Mesenchymal stem cell (in vitro differentiated cells and primary cell): ENCODE measurements at places on chromosomes 5 and 9.

DNA sequence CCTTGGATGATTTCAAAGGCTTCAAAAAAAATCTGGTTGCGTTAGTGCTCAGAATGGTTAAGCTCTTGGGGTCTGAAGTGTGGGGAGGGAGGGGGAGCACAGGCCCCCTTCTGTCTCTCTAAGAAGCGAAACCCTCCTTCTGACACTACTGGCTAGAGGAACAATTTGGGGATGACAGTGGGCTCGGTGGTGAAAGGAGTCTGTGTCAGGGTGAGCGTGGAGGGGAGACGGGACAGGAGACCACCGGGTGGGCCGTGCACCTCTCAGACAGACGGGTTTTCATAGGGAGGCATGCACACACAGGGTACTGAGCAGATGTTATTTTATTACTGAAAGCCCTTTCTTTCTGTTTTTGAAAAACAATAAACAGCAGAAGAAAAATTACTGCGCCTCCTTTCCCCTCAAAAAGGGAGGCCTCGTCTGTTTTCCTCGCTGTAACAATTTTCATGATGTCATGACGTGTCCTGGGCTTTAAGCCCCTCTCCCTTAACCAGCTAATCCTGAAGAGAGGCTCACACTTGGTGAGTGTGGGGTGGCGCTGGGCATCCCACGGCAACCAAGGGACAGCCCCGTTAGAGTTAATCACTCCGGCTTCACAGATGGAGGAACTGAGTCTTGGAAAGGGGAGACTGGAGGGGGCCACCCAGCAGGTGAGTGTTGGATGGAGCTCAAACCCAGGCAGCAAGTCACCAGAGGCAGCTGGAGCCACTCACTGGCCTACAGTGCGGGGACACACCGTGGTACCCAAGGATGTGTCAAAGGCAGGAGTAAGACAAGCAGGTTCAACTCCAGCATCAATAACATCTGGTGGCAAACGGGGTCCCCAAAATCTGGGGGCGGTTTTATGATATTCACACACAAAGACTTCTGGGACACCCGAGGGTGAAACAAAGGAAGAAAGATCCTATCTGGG, 53.4 kb downstream of the PTCH1 start:
- DNase-seq = no peak

DNA sequence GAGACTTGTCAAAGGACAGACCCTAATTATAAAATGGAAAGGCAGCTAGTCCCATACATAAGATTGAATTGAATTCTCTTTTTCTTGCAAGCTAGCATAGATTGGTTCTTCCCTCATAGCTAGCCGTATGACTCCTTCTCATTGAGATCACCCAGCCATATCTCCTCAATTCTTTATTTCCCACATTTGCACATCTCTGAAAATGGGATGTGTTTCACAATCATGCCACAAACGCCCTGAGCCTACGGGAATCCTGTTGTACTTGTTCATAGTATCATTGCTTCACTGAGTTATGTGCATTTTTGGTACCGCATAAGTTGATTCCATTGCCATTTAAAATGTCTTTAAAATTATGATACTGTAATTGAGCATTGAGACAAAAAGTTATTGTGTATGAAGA, 90.5 kb downstream of the PCSK1 start:
- DNase-seq = no peak

GRCh38 chr9:124045076-124045829, 33.7 kb downstream of the LHX2 start:
- peak; percentile 56 for DNase-seq

- DNase-seq = no peak
These were observed 68.1 kb downstream of the RNF38 start for GRCh38 chr9:36332006-36332405.

DNA sequence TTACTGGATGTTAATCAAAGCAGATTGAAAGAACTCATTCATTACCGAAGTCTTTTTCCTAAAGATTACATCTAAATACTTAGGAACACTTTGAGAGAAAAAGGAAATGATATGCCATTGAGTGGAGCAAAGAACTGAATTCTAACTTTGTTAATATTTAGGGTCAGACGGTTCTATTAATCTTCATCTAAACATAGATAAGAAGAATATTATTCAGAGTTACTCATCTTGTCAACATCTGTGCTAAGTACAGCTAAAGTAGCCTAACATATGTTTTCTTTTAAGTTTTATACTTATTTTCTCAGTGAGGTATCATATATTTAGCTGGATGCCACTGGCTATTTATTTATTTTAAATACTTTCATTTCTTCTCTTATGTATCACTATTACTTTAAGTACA, 1763.7 kb downstream of the EFNA5 start:
- DNase-seq = no peak

- no peak for DNase-seq
These were observed 7.0 kb downstream of the UBE2QL1 start for GRCh38 chr5:6455571-6456200.

- DNase-seq = no peak
These were observed 1.0 kb upstream of the F2R start for GRCh38 chr5:76714751-76715485.

DNA sequence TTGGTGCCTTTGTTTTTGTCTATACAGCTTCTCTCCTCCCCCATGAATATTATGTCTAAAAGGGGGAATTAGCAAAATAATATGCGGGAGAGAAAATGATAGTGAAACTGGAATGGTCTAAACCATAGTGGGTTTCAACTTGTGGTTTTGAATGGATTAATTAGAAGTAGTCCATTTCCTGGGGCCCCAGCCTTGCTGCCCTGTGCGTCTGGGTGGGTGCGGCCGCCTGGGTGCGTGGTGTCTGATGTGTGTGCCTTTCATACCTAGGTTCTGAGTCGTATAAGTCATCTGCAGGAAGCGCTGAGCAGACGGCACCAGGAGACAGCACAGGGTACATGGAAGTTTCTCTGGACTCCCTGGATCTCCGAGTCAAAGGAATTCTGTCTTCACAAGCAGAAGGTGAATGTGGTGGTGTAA, 120.0 kb upstream of the CACNA1B start:
- DNase-seq = peak; percentile 77

- no peak for DNase-seq
These were observed 71.1 kb upstream of the TBC1D9B start for GRCh38 chr5:179978792-179979191.

GRCh38 chr5:128772356-128772755, 192.9 kb upstream of the SLC27A6 start:
- DNase-seq = no peak

- DNase-seq = peak; percentile 26
These were observed 55.8 kb downstream of the PDE8B start for GRCh38 chr5:77266291-77266690.

GRCh38 chr5:159262859-159263568, at the start of gene UBLCP1:
Gene UBLCP1, plus strand, starts transcription at chr5:159263290. Its CDS starts 5,626 bp downstream, at chr5:159268916.
- DNase-seq = peak; percentile 88

DNA sequence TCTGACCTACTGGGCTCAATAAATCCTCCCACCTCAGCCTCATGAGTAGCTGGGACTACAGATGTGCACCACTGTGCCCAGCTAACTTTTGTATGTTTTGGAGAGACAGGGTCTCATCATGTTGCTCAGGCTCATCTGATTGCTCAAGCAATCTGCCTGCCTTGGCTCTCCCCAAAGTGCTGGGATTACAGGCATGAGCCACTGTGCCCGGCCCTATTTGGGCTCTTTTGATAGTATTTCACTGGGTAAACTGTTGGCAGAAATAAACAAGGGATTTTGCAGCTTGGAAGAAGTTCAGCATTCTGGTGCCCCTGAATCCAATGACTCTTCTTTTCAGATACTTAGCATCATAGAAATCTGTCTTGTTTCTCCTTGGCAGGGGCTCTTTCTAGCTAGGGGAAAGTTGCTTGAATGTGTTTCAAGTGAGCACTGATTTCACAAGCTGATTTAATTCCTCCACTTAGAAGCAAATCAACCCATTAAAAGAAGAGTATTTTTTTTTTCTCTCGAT, 146.8 kb downstream of the PAPPA start:
- DNase-seq = no peak

DNA sequence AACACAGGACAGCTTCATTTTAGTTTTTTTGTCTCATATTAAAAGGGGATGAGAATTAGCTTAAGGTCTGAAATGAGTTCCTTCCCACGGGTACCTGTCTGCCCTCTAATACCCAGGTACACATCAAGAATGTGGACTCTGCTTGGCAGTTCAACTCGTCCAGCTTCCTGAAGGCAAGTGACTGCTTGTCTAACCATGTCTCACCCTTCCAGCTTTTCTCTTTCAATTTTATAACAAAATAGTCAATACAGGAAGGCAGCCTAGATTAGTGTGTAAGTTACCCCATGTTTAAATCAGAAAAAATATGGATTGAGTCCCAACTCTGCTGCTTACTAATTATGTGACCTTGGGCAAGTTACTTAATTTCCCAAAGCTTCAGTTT, 50.5 kb upstream of the C5orf46 start:
- DNase-seq = no peak

DNA sequence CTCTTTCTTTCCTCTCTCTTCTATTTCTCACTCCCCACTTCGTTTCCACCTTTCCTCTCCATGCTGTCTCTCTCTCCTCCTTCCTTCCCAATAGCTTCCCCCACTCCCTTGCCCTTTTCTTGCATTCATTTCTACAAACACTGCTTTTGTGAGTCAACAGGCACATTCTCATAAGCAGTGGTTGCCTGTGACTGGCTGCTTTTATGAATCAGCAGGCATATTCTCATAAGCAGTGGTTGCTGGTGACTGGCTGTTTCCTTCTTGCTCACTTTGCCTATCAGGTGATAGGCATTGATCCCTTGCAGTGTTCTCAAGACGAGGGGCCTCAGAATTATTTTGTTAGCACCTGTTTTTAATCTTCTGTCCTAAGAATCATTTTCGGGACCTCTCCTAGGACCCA, 116.1 kb upstream of the ACTBL2 start:
- DNase-seq = peak; percentile 64

- no peak for DNase-seq
These were observed 1.5 kb downstream of the RORB start for GRCh38 chr9:74498621-74499095.

DNA sequence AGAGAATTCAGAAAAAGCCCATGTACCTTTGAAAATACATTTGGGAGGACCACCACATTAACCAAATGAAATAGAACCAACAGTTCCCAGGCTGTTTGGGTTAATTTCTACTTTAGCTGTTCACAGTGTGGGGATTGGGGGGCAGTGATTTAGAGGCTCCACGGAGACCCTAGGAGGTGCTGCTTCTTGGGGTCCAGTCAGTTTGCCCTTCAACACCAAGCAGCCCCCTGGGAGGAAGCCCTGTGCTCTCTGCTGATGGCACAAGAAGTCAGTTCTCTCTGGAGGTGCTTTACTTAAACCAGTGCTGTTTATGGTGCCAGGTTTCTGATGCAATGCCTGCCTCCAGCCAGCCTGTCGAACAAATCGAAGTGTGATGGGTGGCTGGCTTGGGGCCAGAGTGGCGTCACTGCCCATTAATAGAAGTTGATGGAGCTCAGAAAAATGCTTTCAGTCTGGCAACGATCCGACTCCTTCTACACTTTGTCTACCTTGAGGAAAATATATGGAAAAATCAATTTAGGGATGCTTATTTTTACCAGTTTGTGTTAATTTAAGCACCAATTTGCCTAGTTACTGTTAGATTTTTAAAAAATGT, 134.0 kb downstream of the SNX18 start:
- DNase-seq = no peak

DNA sequence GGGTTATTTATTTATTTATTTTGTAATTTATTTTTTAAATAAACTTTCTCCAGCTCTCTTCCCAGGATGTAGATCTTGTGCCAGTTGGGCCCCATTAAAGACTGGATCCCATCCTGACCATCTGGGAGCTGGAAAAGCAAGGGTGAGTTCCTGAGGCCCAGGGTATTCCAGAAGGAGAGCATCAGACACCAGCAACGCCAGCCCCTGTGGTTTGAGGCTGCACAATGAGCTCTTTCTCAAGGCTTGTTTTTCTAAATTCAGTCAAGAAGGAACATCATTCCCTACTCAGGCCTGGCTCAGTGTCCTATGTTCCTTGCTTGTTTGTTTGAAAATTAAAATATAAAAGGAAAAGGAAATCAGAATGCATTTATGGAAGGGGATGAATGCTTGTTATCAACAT, 313.3 kb downstream of the EBF1 start:
- no peak for DNase-seq

DNA sequence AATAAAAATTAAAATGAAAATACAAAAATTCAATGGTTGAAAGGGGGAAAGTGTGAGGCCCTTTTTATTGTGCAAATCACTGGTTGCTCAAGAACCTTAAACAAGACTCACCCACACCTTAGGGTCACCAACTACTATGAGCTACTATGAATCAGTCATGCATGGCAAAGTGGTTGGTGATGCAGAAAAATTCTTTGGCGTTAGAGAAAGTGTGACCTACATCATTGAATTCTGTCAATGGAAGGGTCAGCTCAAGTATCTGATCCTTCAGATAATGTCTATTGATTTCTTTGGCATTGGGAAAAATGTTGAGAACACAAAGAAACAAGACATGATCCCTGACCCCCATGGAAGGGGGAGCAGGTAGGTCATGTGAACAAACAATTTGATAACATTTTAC, 149.7 kb upstream of the ADCY2 start:
- DNase-seq = no peak

DNA sequence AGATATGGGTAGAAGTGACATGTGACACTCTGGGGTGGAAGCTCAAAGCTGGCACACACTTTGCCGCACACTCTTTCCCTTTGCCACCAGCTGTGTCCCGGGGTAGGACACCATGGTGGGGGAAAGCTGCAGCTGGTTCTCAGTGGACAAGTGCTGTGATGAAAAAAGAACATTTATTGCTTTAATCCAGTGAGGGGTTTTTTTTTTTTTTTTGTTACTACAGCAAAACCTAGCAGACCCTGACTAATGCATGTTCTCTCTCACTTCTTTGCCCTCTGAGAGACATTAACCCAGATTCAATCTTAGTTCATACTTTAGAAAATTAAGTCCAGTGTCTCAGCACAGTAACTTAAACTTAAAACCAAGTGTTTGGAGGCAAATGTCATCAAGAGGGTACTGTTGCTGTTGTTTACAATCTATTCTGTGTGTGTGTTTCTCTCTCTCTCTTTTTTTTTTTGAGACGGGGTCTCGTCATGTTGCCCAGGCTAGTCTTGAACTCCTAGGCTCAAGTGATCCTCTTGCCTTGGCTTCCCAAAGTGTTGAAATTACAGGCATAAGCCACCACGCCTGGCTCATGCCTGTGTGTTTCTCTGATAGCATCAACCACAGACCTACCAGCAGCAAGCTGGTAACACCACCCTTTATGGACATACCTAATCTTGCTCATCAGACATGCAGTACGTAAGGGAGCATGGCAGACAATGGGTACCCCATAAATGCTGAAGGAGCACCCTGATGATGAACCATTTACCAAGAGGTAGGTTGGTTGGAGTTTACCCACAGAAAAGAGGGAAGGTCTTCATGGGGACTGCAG, 84.7 kb upstream of the TBC1D2 start:
- DNase-seq = no peak

GRCh38 chr5:141919218-141920119, 4.2 kb upstream of the DELE1 start:
- no peak for DNase-seq

DNA sequence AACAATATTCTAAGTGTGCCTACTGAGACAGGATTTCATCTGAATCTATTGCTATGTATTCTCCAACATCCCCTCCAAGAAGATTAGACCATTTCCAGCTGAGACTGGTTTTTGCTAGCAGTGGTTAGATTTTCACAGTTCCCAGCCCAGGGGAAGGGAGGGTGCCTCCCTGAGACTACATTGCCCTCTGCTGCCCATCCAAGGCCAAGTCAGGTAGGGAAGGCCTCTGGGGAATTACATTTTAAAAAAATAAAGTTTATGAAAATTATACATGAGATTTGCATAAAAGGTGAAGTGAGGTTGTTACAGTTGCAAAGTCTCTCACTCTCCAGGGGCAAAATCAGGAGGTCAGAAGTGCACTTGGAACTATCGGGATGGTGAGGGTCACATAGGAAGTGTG, 28.0 kb upstream of the SYK start:
- DNase-seq = no peak
